ENCODE measurements at places on chromosomes 1 and 21.

DNA sequence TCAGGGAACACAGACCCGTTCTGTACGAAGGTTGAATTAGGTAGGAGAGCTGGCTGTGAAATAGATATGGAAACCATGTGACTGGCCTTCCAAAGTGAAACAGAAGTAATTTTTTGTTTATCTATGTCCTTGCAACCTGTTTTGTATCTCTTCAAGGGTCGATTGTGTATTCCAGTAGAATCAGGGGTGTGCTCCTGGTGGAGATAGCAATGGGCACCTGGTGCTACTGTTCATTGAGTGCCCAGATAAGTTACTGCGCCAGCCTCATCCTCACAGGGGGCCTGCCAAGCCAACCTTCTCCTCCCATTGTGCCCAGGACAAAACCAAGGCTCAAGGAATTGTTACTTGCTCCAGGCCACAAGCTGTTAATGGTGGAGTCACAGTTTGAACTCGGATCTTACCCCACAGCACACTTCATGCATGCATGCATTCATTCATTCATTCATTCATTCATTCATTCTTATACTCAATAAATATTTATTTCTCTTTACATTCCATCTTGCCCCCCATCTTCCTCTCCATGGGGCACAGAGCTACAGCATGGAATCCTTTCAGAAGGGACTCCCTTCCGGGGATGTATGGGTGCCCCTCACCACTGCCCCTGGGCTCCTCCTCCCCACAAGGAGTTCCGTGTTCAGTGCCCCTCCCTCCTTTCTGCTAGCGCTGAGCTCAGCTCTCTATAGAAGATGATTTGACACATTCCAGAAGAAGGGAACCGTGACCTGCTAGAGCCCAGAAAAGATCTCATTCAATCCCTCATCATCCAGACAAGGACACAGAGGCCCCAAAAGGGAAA lies 24.0 kb downstream of the ADORA1 start:
- DNase-seq = no peak

- no peak for DNase-seq
These were observed 601.6 kb upstream of the USP24 start for GRCh38 chr1:55816456-55817426.

DNA sequence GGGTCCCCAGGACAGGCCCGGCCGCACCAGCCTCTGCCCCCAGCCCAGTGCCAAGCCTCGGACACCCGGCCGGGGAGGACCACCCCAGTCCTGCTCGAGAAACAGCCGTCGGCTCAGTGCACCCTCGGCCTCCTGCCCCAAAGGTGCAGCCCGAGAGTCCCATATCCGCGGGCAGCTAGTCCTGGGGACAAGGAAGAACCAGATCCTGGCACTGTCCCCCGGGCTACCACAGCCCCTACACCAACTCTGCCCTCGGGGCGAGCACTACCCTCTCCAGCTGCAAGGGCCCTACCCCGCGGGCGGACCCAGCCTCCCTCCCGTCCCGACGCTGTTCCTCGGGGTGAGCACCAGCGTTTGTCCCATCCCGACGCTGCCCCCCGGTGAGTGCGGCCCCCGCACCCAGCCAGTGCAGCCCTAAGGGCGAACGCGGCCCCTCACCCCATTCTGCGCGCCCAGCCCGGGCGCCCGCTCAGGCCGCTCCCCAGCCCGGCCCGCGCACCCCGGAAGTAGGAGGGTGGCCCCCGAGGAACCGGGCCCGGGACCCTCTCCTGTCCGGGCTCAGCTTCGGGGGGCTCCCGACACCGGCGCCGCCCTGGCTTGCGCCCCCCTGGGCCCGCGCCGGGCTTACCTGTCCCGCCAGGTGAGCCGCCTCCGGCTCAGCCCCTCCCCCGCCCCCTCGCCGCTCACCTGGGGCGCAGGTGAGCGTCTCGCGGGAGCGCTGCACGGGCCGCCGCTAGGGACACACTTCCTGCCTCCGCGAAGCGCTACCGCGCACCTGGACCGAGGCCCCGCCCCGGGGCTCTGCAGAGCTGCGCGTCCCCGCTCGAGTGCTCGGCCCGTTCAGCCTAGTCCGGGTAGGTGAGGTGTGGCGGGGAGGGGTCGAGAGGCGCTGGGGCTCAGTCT lies at the start of gene KDF1:
Gene KDF1 (minus strand): TSS at position 747 of the 903 bp plus-strand sequence. CDS start 8,088 bp downstream, outside the sequence.
- peak; percentile 35 for DNase-seq

GRCh38 chr1:210796421-210796820 lies 337.5 kb downstream of the KCNH1 start:
- DNase-seq = no peak

GRCh38 chr1:241462391-241462790 lies 57.2 kb downstream of the FH start:
- no peak for DNase-seq

GRCh38 chr21:42741066-42741465 lies 87.6 kb downstream of the PDE9A start:
- no peak for DNase-seq

- no peak for DNase-seq
These were observed 143.8 kb upstream of the TMPRSS15 start for GRCh38 chr21:18547347-18547746.

- no peak for DNase-seq
These were observed 48.2 kb downstream of the NEK2 start for GRCh38 chr1:211627259-211627658.

DNA sequence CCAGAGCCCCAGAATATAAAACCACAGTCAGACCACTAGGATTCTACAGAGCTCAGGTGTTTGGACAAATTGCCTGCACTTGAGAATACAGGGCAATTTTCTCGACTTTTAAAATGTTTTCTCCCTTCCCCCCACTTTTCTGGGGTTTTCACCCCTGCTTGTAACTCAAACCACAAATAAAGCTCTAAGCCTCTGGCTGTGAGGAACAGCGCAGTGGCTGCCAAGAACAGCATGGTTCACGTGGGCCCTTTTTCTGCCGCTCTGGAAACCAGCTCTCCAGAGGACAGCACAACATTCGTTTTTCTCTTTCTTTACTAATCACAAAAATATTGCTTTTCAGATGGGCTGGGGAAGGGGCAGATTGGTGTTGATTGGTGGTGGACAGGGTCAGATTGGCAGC lies 102.2 kb upstream of the JUN start:
- no peak for DNase-seq

GRCh38 chr1:56469640-56470371 lies 109.6 kb downstream of the PLPP3 start:
- DNase-seq = no peak

DNA sequence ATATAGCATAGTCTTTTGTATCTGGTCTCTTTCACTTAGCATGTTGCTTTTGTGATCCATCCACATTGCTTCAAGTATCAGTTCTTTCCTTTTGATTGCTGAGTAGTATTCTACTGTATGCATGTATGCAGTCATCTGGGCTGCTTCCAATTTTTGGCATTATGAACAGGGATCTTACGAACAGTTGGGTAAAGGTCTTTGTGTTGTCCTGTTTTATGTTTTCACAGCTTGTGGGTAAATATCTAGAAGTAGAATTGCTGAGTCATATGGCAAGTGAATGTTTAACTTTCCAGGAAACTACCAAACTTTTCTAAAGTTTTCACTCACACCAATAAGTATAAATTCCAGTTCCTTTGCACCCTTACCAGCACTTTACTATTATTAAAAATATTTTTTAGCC lies 60.9 kb downstream of the LHX4 start:
- no peak for DNase-seq

DNA sequence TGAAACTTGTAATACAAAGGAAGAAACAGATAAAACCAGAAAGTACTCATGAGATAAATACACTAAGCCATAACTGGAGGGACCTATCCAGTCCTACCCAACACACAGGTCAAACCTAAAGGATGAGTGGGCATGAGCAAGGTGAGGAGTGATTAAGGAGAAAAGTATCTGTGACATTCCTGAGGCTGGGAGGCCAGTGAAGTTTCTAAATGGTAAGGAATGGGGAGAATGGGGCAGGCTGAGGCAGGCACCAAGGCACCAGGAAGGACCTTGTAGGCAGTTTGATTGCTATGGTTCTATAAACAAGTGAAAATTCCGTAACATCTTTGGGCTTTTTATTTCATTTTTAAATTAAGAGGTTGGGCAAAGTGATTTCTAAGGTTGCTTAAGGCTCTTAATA lies 10.4 kb downstream of the DDX59 start:
- no peak for DNase-seq

DNA sequence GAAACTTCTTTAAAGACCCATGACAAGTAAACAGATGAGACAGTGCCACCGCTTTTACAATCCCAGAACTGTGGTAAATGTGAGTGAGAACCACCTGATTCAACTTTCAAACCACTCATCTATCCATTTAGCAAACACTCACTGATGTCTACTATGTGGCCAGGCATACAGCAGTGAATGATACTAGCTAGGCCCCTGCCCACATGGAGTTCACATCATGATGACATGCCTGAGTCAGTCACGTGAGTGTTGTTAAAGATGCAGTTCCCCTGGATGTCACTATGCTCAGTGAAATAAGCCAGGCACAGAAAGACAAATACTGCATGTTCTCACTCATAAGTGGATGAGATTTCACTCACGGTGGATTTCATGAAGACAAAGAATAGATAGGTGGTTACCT lies 28.4 kb downstream of the STX6 start:
- DNase-seq = no peak

- DNase-seq = no peak
These were observed 558.2 kb upstream of the USP24 start for GRCh38 chr1:55773211-55773940.

DNA sequence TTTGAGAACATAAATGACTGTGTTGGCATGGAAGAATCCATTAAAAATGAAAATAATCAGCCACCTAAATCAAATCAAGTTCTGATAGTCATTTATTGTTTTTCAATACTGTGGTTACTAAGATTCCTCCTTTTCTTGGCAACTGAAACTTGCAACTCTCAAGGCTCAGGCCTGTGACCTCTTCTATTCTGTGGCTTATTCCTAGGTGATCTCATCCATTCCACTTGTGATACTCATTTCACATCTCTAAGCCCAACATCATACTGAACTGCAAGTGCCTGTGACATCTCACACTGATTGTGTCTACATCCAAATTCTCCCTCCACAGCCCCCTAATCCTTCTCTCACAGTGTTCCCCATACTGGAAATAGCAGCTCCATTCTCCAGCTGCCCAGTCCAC lies 4.8 kb upstream of the ST6GALNAC5 start:
- no peak for DNase-seq

DNA sequence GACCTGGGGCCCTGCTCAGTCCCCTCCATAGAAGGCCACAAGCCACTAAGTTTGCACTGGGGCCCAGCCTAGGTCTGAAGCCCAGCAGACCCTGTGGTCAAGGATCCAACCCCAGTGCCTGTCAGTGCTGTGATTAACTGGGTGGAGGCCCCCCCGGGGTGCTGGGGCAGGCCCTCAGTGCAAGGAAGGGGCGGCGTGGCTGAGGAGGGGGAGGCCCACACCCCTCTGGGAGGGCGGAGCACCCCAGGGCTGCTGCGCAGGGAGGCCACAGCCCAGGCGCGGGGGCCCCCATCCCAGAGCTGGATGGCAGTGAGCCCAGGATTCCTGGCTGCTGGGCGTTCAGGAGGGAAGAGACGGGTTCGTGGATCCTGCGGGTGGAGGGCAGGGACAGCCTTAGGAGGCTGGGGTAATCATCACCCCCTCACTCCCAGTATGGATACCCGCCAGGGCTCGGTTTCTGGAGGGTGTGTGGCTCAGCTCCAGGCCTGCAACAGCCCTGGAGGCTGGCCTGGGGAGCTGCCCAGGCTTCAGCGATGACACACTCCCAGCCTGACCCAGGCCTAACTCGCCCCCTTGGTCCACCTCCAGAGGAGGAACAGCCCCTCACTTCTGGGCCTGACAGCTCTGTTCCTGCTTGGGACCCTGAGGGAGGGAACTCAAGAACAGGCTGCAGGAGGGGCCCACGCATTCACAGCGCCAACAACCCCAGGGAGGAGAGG lies 890 bp downstream of the GJC2 start:
- no peak for DNase-seq

GRCh38 chr1:50699795-50700194 lies 260.3 kb downstream of the FAF1 start:
- no peak for DNase-seq

GRCh38 chr1:59743324-59744091 lies 71.2 kb upstream of the HOOK1 start:
- DNase-seq = no peak

DNA sequence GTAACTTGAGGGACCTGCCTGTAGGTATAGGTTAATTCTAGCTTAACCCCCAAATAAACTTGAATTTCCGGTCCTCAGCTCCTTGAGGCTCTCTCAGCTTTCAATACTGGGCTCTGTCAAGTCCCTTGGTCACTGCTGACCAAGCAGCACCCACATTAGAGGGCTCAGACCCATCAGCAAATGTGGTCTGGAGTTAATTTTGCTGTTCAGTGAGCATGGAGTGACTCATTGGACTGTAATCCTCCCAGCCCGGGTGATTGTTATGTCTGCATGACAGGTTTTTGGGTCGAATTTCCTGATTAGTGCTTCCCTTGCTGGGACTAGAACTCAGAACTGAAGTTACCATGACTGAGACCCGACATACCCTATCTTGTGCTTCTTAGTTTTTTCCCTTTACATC lies 130.6 kb downstream of the URB2 start:
- DNase-seq = no peak

DNA sequence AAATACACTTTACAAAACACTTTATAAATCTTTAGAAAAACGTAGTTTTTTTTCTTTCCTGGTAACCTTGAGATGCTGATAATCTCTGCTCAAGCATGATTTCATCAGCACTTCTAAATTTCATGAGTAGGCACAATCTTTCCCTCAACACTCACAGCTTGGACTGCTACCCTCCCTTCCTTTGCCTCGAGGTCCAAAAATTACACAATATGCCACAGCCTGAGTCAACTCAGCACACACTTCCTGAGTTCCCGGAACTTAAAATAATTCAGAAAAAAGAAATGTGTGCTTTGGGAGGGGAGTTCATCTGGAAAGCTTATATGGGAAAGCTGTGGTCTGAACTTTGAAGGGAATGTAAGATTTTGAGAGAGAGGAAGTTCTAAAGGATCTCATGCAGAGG lies 5.9 kb downstream of the CLCA2 start:
- DNase-seq = no peak

- no peak for DNase-seq
These were observed 9.3 kb downstream of the NEK7 start for GRCh38 chr1:198165927-198166647.

- no peak for DNase-seq
These were observed 85.0 kb downstream of the RGS21 start for GRCh38 chr1:192401825-192402224.

DNA sequence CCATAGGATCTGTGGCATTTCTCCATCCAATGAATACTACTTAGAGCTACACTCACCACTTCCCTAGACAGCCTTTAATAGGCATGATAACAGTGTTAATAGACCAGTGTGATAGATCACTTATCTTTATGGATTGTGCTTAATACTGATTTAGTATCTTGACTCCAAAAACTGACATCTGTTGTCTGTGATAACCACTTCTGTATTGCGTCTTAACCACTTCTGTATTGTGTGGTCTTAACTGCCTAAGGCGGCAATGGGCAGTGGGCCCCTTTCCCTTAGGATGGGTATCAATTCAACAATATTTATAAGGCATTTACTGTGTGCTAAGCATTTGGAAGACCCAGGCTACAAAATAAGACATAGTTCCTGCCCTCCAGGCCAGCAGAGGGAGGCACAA lies 32.0 kb upstream of the RCAN3 start:
- DNase-seq = no peak

GRCh38 chr1:74522148-74522547 lies 9.7 kb upstream of the LRRC53 start:
- no peak for DNase-seq

Data from stimulated activated CD4-positive, alpha-beta T cell treated with anti-CD3 and anti-CD28 coated beads, Interleukin-12 subunit alpha, Interleukin-12 subunit beta, amount 100 ng/mL, for 4 hours (primary cell).